ENCODE measurements at places on chromosomes 1 and 21.

GRCh38 chr1:62941780-62942179 is 157.8 kb downstream of the ATG4C start:
- DNase-seq = no peak

GRCh38 chr1:55584526-55585401 is 369.6 kb upstream of the USP24 start:
- DNase-seq = no peak

DNA sequence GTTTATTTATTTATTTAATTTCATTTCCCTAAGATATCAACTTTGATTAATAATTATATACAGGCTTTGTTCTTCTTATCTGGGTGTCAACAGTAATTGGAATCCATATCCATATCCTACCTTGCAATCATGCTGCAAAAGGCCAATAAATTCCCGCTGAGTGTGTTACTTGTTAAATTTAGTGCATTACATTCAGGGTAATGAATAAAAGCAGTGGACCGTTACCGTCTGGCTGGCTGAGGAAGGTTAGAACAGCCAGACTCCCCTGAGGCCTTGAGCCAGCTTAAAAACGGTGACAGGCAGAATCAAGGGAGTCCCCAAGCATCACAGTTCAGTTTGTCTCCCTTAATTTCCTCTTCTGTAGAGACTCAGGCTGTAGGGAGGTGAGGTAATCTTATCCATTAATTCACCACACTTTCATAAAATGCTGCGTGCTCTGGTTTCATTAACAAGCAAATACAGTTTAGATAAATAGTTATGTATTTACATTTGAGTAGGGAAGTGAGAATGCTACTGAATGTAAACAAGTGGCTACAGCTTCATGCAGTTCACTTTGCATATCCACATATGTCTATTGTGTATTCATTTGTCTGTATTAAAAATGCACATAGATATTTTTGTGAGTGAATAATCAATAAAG is 888.2 kb upstream of the CXADR start:
- no peak for DNase-seq

DNA sequence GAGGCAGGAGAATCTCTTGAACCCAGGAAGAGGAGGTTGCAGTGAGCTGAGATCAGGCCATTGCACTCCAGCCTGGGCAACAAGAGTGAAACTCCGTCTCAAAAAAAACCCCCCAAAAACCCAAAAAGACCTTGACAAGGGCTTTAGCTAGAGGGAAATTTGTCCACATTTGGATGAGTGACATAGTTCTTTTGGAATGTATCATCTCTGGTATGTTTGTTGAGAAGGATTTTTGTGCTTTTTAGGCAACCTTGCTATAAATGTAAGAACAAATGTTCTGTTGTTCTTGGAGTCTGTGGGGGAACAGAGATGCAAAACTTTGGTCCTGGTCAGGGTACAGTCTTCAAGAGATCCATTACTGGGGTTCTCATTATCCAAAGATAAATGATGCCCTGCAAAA is 28.9 kb downstream of the INAVA start:
- DNase-seq = no peak

GRCh38 chr1:168636642-168637111 is 60.3 kb downstream of the XCL1 start:
- DNase-seq = no peak

Measured in kidney capillary endothelial cell (primary cell).